ENCODE measurements at places on chromosomes 1 and 21.
A peak's percentile ranks its signal among the peaks of the same experiment; 100 is the strongest.

- no peak for DNase-seq
These were observed 53.1 kb upstream of the LBR start for GRCh38 chr1:225480825-225481434.

DNA sequence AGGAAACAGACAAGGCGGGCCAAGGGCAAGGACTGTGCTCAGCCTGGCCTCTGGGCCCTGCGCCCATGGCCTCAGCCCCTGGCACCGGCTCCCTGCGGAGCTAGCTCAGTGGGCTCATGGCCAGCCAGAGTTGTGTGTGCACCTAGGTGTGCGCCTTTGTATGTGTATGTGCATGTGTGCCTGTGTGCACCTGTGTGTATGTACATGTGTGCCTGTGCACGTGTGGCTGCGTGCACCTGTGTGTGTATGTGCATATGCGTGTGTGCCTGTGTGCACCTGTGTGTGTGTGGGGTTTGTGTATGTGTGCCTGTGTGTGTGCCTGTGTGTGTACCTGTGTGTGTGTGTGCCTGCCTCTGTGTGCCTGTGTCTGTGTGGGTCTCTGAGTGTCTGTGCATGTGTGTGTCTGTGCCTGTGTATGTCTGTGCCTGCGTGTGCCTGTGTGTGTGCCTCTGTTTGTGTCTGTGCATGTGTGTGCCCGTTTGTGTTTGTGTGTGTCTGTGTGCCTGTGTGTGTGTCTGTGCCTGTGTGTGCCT is 7.4 kb downstream of the GPR137B start:
- DNase-seq, result no peak

DNA sequence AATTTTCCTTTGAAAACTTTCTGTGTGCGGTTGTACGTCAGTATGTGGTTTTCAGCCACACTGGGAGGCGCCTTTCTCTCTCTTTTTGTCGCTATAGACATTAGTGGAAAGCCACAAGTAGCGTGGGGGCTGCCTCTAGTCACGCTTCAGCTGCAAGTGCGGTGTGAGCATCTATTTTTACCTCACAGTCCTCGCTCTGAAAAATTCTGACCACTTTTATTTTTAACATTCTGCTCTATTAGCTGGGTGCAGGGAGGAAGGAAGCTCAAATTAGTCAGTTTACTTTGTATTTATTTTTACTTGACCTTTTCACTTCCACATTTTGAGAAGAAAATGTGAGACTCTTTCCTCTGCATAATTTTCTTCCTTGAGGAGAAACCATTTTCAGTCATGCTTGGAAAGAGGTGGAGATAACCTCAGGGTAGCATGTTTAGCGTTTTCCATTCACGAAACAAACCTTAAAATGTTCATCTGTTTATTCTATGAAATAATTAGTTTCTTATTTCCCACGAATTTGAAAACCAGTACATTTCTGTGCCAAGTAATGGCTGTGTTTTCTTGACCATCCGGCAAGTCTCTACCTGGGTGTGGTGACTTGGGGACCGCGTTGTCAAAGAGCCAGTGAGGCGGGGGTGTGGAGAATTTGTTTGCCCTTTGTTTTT is 35.6 kb downstream of the ADARB1 start:
- no peak for DNase-seq

DNA sequence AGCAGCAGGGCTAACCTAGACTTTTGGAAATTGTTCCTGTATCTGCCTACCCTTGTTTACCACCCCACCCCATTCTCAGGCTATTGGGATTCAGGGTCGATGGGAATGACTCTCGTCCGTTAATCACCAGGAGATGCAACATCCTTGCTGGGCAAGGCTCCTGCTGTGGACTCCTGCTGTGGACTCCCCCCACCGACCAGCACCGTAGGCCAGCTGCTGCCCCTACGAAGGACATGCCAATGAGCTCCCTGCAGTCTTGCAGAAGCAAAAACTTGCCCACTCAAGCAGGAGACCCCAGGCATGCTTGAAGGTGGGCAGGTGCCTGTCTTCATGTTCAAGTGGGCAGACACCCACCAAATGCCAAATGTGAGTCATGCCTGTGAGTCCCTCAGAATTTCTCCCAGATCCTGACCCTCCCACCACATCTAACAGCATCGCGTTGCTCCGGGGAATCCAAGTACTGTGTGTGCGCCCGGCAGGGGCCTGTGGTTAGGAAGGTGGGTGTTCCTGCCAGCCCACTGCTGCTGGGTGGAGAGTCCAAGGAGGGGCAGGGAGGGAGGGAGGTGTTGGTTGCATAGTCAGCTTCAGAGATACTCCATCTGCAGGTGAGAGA is 41.7 kb upstream of the SOX13 start:
- no peak for DNase-seq

- no peak for DNase-seq
These were observed 231.8 kb upstream of the IRF2BP2 start for GRCh38 chr1:234841710-234842231.

GRCh38 chr1:51753969-51754368 is 124.6 kb downstream of the NRDC start:
- DNase-seq, result no peak

DNA sequence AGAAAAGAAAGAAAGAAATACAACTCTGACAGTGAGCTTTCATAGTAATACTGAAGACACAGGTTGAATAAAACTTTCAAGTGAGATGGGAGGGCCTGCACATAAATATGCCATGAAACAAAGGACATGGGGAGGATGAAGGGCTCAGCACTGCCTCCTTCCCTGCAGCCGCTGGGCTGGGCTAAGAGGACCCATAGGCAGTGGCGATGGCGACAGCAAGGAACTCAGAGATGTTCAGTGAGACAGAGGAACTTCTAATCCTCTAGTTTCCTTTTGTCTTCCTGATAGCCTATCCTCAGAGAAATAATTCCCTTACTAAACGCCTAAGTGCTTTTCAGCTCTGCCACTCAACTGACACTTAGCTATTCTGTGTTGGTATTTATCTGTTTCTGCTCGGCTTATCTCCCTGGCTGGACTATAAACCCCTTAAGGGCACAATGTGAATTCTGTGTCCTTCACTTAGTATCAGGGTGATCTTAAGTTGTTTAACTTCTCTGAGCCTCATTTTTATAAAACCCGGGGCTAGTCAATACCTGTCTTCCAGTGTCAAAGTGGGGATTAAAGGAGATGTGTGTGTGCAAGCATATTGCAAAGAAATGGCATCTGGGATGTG is 24.4 kb upstream of the IER5 start:
- DNase-seq, result no peak

DNA sequence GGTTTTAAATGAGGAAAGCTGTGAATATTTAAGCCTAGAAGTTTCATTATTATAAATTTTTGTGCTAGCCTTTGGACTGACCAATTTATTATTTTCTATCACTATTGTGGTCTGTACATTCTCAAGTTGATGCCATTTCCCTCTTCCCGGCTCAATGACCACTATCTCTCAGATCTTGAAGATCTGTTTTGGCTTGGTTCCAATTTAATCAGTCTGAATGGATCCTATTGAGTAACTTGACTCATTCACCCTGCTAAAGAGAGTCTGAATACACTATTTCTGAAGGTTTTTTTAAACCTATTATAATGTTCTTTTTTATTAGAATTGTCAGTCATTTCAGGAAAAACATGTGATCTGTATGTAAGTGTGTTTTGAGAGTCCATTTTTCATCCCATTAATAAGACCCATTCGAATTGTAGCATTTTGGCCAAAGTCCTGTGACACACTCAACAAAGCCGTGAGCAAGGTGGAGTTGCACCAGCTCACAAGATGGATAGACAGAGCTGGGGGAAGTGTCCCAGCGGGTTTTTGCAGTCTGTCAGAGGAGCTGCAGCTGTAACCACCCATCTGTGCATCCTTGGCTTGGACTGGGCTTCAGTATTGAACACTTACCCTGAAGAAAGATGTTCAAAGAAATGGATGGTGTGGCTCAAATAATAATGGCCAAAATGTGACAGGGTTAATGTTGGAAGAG is 145.6 kb downstream of the NFIA start:
- DNase-seq, result peak; percentile 63

DNA sequence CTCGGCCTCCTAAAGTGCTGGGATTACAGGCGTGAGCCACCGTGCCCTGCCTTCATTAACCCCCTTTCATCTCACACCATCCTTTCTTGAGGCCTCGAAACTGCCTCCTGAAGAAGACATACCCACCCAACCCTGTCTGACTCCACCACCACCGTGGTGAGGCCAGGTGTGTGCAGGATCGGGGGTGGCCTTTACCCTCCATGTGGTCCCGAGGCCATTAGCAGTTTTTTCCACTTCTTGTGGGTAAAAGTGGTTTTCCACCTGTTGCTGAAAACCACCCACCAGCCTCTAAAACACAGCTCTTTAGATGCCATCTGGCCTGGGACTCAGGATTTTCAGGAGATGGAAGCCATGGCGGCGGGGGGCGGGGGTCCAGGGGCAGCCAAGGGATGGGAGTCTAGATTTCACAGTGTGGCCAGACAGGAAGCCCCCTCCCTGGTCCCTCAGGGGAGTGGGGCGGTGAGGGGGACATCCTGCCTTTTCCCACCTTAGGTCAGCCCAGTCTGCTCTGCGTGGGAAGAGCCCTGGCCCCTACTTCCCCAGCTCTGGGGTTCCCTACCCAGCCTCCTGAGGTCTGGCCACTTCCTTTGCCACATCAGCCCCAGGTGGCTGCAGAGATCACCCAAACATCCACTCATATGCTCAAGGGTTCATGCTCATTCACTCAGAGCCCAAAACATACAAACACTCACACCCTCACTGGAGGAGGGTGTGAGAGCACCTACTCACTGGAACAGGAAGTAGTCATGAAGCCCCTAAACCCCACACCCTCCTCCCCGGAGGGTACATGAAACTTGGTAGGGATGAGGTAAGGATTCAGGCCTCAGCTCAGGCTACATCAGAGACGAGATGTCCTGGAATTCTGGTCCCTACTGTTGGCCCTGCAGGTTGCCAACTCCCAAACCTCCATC is 2.3 kb downstream of the FGR start:
- no peak for DNase-seq

GRCh38 chr1:64838486-64838885 is 93.6 kb downstream of the RAVER2 start:
- DNase-seq, result no peak

DNA sequence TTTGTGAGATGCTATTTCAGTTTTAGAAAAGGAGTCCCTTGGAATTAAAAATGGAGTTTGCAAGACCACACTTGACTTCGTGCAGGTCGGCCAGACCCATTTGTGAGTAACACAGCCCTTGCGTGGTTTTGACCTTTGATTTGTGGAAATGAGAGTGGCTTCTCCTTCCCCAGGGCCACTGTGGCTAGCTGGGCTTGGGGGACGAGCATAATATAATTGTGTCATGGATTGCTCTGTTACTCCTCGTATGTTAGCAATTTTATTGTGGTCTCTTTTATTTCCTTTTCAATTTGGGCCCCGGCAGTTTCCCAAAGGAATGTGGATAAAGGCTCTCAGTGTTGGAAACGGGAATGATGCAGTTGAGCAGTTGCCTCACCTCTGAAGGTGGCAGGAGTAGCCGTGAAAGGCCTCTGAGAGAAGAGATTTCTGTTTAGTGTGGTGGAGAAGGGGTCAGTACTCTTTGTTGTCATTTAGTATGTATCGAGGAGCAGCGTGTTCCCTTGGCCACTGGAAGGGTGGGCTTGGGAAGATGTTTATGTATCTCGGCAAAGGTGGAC is 194.6 kb downstream of the PBX1 start:
- DNase-seq, result no peak
